ENCODE measurements at places on chromosomes 11 and 22.

- peak; percentile 18 for DNase-seq
Measured at GRCh38 chr11:77147668-77148321, 19.7 kb downstream of the MYO7A start.

DNA sequence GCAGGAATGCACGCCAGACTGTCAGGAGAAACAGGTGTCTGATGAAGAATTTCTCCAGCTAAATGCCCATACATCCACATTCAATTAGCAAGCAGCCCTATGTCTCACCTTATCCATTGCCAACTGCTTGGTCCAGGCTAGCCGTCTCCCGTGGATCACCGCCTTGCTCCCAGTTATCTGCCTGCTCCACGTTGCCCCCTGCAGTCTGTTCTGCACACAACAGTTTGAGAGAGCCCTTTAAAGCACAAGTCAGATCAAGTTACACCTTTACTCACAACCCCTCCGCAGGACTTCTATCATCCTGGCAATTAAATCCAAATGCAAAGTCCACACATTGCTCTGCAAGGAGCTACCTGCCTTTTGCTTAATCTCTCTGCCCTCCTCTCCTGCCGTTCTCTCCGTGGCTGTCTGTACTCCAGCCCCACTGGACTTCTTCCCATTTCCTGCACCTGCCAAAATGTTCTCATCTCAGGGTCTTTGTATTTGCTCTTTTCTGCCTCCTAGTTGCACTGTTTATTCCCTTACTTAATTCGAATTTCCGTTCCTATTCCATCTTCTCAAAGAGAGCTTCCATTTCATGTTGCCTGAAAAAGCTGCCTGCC is 185.3 kb upstream of the LARGE1 start:
- peak; percentile 97 for DNase-seq

GRCh38 chr11:35272391-35272902 is 133.5 kb downstream of the CD44 start:
- no peak for DNase-seq

- DNase-seq, result peak; percentile 32
Measured at GRCh38 chr22:27545085-27545484, 256.5 kb downstream of the MN1 start.

- DNase-seq, result no peak
Measured at GRCh38 chr11:4202749-4203148, 108.2 kb downstream of the RRM1 start.

- DNase-seq, result no peak
Measured at GRCh38 chr11:4559527-4560440, 14.8 kb downstream of the OR52M1 start.

DNA sequence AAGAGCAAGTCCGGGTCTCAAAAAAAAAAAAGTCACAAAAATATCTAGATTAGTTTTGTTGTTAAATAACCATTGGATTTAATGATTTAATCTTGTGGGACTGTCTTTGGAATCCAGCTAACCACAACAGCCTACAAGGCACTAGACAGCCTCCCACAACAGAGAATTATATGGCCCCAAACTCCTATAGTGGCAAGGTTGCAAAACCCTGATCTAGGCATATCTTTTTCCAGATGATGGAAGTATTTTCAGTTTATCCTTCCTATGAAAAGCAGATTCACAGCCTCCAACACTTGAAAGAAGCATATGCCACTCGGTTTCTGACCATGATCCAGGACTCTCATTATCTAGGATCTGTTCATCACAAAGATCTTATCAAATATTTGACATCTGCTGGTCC is 5.4 kb upstream of the C11orf87 start:
- DNase-seq, result no peak
